Trophoblast cell (in vitro differentiated cells and primary cell): ENCODE measurements at places on chromosomes 2 and 18.

DNA sequence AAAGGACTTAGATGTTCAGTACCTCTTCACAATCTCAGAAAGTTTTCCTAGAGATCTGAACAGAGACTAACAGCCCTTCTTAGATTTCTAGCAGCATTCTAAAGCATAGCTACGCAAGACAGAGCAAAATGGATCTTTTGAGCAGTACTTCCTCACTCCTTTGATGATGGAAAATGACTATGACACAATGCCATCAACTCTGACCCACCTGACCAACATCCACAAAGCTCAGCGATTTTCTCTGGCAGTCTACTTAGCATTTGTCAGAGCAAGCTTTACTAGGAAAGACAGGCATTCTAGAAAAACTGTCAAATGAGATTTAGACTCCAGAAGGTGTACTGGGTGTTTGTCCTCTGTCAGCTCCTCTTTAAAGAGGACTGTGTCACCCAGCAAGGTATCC is 180.9 kb upstream of the ACVR2A start:
- no peak for DNase-seq

GRCh38 chr2:33531549-33532059 is 55.2 kb downstream of the RASGRP3 start:
- DNase-seq, result peak; percentile 48

DNA sequence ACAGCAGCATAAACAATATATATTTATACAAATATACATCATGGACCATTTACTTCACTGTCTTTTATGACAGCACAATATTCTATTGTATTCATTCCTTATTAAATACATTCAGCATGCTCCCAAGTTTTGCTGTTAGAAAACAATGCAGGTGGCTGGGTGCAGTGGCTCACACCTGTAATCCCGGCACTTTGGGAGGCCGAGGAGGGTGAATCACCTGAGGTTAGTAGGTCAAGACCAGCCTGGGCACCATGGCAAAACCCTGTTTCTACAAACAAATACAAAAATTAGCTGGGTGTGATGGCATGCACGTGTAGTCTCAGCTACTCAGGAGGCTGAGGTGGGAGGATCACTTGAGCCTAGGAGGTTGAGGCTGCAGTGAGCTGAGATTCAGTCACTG is 39.0 kb downstream of the NPC1 start:
- peak; percentile 80 for DNase-seq

- DNase-seq, result no peak
Observed at GRCh38 chr18:10497206-10497749, 28.5 kb upstream of the NAPG start.

DNA sequence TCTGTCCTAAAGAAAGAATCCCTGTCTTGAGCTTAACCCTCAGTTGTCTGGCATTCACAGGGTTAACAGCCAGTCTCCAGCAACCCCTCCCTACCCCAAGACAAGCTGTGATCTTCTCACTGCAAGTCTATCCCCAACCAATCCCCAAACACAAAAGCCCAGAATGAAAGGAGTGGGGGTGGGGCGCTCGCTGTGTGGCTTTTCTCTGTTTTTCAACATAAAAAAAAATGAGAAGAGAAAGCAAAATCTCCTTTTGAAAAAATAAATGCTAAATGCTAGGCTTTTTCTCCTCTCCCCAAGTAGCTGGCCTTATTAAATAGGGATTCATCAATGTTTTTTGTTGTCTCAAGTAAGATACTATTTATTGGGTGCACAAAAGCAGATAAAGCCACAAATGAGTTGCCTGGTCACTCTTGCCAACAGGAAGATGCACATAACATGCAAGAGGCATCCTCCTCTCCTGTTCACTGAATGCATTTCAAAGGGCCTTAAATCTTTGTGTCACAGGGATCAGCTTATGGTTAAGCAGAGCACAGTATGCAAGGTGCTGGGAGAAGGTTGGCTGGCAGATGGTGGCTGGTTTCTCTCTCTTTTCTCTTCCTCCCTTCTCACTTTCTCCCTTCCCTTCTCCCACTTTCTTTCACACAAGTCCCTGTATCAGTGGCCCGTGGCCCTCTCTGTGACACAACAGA is 225.6 kb downstream of the CMPK2 start:
- no peak for DNase-seq

DNA sequence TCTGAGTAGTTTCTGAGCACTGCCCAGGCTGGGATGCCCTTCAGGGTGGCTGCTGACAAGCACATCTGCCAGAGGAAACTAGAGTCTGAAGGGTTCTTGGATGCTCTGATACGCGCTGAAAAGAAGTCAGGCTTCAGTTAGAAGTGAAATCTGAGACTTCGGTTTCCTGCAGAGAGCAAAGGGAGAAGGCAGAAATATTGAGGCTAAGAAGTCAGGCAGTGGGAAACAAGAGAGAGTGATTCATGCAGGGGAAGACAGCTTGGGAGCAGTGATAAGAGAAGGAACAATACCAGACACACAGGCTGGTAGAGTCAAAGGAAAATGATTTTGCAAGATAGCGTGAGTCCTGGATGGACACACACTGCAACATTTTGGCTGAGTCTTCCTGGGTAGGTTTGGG is 51.0 kb upstream of the BOD1L2 start:
- DNase-seq, result no peak

GRCh38 chr2:120751553-120751952 is 15.9 kb downstream of the GLI2 start:
- peak; percentile 44 for DNase-seq

DNA sequence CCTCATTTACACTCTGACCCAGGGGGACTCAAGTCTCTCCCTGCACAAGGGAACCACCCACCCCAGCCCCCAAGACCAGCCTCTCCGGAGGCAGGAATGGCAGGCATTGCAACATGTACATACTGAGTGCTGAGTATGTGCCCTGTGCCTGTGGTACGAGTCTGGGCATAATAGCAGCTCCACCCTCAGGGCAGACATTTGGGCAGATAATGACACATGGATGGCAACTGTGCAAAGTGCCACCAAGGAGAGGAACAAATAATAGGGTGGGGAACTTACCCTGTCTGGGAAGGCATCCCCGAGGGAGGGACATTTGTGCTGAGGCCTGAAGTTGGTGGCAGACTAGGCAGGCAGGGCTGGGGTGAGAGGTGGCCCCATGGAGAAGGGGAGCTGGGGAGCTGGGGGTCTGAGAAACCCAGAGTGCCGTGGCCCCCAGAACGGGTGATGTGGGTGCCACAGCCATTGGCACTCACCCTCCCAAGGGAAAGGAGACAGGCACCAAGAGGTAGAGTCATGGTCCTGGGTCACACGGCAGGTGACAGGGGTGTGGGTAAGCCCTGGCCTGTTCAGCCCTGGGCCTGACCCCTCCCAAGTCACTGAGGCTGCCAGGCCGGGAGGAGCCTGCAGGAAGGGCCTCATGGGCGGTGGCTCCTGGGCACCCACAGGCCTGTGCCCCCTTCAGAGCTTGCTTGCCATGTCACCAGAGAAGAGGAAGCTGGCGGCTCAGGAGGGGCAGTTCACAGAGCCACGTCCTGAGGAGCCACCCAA is 15.7 kb upstream of the GPR17 start:
- no peak for DNase-seq

DNA sequence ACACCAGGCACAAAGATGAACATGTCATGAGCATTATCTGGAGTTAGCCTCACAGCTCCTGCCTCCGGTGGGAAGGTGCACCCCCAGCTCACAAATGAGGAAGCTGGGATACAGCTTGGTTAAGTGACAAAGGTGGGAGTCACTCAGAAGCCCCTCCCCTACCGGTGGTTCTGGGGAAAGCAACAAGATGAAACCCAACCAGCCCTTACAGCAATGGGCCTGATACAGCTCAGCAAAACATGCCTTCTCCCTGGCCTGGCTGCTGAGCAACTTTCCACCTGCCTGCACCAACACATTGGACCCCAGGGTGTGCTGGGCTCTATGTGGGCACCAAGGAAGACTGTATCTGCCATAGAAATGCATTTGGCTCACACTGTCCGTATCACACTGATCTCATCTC is 113.2 kb downstream of the GYPC start:
- DNase-seq, result no peak

DNA sequence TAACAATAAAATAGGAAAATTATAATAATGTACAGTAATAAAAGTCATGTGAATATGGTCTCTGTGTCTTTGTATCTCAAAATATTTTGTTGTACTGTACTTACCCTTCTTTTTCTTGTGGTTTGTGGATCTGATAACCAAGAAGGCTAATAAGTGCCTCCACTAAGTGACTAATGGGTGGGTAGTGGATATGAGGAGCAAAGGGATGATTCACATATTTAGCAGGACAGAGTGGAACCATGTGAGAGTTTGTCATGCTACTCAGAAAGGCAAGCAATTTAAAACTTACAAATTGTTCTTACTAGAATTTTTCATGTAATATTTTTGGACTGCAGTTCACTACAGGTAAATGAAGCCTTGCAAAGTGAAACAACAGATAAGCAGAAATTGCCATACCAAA is 1241.2 kb upstream of the CDH2 start:
- DNase-seq, result no peak

- no peak for DNase-seq
Observed at GRCh38 chr2:190119923-190120590, 57.5 kb upstream of the MSTN start.

DNA sequence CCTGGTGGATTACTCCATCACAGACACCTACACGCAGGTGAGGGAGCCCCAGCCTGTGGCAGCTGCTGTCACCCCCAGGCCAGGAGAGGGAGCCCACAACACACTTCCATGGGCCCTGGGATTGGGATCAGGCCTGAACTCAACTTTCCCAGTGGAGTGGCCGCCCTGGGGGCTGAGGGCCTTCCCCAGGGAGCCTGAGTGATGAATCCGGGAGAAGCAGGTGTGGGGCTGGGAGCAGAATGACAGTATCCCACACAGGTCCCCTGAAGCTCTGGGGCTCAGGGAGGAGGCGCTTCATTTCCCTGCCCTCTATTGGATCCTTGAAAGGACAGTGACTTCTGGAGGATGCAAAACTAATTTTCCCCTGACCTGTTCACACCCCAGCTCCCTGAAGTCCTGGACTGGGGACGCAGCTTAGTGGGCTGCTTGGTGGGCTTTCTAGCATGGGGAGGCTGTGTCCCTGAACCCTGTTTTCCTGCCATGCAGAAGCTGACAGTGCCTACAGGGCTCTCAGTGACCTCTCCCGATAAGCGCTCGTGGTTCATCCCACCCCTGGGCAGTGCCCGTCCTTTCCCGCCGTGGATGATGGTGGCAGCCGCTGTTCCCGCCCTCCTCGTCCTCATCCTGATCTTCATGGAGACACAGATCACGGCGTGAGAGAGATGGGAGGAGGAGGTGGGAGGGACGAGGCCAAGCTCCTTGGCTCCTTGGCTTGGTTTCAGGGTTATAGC is 11.0 kb downstream of the SLC4A3 start:
- no peak for DNase-seq

- DNase-seq, result peak; percentile 30
Observed at GRCh38 chr2:40394031-40394430, 57.9 kb downstream of the SLC8A1 start.

DNA sequence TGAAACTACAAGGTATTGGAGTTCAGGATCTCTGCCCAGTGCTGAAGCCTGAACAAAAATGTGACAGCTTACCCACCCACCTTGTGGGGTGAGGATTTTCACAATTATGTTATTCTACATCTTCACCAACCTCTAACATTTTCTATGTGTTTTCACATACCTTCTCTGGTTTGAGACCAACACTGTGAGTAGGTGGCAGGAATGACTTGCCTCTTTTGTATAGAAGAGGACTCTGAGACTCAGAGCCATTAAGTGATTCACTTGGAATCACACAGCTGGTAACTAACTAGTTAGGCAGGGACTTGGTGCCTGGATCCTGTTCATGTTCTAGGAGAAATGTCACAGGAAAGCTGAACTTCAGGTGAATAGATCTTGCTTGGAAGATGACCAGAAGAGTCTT is 14.8 kb upstream of the SRBD1 start:
- no peak for DNase-seq

DNA sequence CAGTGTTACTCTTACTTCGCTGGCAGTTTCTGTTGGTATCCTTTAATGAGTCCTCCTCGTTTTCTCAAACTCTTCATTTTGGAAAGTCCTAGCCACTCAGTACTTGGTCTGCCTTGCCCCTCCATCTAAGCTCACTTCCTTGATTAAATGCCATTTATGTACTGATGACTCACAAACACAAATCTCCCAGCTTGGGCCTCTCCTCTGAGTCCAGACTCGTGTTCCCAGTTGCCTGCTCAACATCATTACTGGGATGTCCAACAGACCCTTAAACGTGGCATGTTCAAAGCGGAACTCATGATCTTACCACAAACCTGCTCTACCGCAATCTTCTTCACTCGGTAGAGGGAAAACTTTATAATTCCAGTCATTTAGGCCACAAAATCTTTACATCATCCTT is 13.8 kb upstream of the CCDC68 start:
- DNase-seq, result peak; percentile 33

GRCh38 chr2:96760986-96761832 is 507 bp downstream of the CNNM4 start:
- peak; percentile 37 for DNase-seq

DNA sequence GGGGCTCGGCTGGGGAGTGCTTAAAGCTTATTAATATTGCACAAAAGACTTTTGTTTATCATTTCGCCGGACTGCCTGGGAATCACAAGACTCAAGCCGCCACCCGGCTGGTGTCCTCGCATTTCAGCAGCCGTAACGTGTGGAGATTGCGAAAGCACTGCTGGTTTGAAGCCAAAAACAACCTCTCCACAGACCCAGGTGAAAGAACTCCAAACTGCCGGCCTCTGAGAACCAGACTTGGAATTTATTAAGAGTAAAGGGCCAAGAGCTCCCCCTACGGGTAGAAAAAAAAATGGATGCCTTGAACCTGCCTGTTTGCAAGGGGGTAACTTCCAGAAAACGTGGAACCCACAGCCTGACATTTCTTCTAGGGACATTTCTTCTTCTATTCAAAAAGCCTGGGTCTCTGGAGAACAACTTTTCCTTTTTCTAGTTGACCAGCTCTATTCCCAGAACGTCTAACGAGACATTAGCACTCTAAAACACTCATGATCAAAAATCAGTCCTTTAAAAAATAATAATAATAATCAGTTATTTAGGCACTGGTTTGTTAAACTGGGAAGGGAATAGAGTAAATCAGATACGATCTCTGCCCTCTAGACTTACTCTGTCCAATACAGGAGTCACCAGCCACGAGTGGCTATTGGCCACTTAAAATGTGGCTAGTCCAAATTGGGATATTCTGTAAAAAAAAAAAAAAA is 216.3 kb downstream of the C1D start:
- peak; percentile 95 for DNase-seq

DNA sequence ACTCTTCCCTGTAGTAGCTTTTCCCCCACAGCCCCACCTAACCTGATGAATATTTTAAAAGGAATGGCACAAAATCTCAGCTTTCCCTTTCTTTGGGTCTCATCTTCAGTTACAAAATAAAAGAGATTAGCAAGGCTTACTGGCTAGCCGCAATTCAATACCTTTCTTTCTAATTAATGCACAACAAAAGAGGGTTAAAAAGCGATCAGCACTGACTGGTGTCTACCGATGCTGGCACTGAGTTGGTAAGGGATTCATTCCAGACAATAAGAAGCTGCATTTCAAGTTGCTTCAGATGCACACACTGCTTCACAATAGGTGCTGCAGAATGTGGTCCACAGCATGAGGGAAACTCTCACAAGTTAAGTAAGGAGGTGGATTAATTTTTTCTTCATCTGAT is 41.9 kb downstream of the HDHD2 start:
- no peak for DNase-seq

- DNase-seq, result no peak
Observed at GRCh38 chr2:105404736-105405135, 5.9 kb upstream of the FHL2 start.
